T1000 (cell line): ENCODE measurements at places on chromosomes 6 and 20.

DNA sequence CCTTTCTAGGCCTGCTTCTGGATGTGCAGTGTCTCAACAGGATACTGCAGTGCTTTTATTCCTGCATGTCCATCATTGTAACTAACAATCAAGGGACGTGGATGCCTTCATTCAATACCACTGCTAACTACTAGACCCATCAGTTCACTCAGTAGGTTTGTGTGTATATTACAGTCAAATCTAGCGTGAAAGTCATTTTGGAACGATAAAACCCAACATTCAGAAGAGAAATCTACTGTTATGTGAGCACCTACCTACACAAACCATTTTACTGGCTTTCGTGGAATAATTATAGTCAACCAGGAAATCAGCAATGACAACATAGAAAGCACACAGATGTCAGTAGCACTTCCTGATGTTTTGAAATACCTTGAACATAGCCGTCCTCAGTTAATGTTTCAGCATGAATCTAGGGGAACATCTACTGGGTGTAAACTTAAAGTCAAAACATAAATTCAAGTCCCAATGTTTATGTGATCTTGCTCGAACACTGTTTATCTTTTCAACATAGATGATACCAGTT lies 270.6 kb downstream of the FARS2 start:
- DNase-seq, result no peak

DNA sequence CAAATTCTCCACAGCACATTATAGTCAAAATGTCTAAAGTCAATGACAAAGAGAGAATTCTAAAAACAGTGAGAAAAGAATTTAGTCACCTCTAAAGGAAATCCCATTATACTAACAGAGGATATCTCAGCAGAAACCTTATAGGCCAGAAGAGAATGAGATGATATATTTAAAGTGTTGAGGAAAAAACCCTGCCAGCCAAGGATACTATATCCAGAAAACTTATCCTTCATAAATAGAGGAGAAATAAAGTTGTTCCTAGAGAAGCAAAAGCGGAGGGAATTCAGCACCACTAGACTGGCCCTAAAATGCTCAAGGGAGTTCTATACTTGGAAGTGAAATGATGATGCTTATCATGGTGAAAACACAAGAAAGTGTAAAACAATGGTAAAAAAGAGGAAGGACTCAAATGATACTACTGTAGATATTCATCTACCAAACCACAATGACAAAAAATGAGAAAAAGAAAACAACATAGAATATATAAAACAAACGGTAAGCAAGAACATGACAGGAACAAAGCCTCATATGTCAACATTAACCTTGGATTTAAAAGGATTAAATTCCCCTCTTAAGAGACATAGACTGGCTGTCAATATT lies 16.7 kb downstream of the GPRC6A start:
- DNase-seq, result no peak

DNA sequence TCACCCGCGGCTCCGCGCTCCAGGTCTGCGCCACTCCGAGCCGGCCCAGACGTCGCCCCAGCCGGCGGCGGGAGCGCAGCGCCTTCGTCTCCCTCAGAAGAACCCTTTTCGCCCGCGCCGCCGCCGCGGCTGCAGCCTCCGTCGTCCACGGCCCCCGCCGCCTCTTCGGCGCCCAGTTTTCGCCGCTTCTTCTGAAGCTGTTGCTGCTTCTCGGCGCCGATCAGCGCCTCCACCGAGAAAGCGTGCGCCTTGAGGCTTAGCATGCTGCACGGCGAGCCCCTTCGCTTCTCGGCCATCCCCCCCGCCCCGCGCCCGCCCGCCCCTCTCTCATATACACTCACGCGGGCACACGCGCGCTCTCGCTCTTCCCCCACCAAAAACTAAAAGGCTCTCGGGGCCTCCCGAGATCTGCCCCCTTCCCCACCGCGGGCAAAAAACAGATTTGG lies 489 bp downstream of the TBX18 start:
- peak; percentile 65 for DNase-seq

DNA sequence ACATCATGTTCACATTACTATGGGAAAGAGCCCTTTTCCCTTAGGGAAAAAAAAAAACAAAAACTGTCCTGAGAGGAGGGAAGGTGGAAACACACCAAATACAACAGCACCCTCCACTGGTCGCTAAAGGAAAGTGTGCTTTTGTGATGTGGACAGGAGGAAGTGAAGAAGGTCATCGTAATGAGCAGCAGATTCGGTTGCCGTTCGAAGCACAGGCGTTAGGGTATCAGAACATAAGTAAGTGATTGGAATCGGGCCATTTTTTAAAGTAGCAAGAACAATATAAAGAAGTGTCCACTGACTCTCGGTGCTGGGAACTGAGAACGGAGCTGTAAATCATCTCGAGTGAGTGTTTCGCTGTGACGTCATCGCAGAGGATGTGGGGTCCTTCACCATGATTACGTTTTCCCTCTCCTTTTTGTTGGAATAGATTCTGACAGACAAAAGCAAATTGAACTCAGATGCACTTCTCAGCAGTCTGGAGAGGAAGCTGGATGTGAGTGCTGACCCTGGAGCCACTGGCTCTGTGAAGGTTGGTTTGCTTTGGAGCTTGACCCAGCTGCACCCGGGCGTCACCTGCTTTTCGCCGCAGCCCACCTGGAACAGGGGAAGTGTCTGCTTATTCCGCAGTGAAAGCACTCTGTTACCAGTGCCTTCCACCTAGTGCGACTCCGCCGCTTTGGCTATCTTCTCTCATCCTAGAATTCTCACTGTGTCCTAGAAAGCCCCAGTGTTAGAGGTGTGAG lies 203.6 kb upstream of the GMDS start:
- DNase-seq, result no peak

DNA sequence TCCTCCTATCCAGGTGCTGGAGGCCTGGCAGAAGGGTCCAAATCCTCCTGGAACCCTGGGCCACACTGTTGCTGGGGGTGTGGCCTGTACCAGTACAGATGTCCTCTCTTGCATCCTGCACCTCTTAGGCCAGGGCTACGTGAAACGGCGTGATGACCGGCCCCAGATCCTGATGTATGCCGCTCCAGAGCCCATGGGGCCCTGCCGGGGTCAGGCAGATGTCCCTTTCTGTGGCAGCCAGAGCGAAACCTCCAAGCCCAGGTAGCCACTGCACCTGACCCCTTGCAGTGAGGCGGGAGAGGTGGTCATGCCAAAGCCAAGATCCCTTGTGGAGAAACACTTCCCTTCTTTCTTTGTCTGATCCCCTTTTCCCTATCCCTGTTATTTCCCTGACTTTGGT lies 14.2 kb downstream of the DNPH1 start:
- no peak for DNase-seq

DNA sequence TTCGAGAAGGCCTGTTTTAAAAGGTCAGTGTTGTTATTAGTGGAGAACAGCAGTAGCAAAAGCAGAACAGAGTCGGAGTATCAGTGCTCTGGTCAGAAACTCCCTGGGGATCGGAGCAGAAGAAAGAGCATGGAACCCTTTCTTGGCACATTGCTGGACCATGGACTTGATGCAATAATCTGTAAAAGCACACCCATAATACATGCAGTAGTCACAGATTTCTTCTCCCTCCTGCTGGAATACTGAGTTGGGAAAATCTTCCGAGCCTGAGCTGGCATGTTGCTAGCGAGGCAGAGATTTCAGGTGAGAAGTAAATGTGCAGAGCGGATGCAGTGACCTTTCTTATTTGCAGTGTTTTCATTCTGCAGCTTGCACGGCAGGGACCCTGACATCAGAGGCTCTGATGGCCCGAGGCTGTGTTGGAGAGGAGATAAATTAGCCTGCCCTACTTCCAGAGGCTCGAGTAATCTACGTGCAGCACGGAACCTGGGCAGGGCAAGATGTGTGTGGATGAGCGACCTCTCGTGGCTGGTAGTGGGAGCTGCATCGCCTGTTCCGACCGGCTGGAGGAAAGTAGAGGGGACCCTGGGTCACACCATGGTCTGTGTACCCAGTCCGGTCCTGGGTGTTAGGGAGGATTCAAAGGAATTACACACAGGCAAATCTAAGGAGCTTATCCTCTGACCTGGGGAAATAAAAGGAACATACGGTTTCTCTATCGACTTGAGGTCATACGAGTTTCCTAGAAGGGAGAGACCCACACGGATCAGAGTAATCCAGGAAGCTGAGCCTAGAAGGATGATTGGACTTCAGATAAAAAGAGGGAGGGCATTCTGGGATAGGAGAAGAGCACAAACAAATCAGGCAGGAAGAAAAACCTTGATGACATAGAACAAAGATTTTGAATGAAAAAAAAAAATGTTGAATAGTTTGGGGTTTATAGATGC lies 137.0 kb upstream of the STMND1 start:
- peak; percentile 71 for DNase-seq

DNA sequence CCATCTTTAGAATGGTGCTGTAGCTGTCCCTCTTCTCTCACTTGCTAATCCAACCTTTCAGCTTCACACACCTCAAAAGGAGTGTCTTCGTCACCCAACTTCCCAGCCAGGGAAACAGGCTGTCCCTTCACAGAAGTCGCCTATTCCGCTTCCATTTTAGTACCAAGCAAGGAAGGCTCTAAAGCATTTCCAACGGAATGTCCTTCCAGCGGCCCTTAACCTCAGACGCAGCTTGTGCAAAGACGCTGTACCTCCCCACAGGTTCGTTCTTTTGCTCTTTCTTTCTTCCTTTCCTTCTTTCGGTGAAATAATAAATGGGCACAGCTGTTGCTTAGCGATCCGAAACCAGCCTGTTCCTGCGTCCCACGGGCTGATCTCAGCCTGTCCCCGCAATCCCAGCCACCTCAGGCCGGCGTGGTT lies 1.5 kb downstream of the PTPRT start:
- no peak for DNase-seq

- no peak for DNase-seq
Measured at GRCh38 chr20:43976547-43976946, 61.9 kb downstream of the TOX2 start.

- DNase-seq, result no peak
Measured at GRCh38 chr6:149201068-149201655, 116.3 kb upstream of the TAB2 start.

GRCh38 chr20:50133041-50133440 lies 20.1 kb upstream of the UBE2V1 start:
- DNase-seq, result no peak

- peak; percentile 91 for DNase-seq
Measured at GRCh38 chr20:45419188-45420091, 3.5 kb downstream of the PIGT start.

GRCh38 chr20:57716202-57716601 lies 6.4 kb upstream of the PMEPA1 start:
- DNase-seq, result no peak

- DNase-seq, result no peak
Measured at GRCh38 chr6:50185006-50185405, 135.3 kb upstream of the DEFB112 start.

- no peak for DNase-seq
Measured at GRCh38 chr6:169397684-169398083, 144.0 kb upstream of the THBS2 start.
